T follicular helper cell (primary cell): ENCODE measurements at places on chromosomes 4 and X.

- no peak for DNase-seq
Measured at GRCh38 chr4:25113915-25114904, 46.0 kb downstream of the SEPSECS start.

DNA sequence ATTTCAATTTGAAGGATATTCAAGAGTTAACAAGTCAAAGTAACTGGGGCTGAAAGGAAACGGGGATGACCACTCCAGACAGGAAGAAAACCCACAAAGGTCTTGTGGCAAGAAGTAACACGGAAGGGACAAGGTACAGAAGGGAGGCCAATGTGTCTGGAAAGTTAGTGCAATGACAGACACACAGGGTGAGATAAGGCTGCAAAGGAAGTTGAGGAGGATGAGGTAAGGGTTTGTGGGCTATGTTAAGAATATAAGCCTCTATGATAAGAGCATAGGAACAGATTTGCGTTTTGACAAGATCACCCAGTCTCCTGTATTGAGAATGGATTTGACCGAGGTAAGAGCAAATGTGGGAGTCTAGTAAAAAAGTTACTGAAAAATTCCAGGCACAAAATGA, 21.9 kb upstream of the EMCN start:
- DNase-seq: no peak

- DNase-seq: no peak
Measured at GRCh38 chr4:141207961-141208360, 12.7 kb upstream of the ZNF330 start.

DNA sequence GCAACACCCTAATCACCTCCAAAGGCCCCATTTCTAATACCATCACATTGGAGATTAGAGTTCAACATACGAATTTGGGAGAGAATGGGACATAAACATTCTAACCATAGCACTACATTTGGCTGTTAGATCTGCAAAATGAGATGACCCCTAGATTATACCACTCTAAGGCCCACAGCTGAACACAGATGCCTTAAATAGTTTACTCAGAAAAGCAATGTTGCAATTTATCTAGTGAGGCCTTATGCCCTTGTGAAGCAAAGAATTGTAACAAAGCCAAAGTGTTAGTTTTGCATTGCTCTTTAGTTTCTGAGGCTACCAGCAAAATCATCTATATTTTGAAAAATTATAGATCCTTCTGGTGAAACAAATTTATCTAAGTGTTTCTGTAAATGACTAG, 31.6 kb upstream of the ARHGEF6 start:
- DNase-seq: no peak

GRCh38 chr4:129387666-129388065, 291.7 kb downstream of the C4orf33 start:
- no peak for DNase-seq

DNA sequence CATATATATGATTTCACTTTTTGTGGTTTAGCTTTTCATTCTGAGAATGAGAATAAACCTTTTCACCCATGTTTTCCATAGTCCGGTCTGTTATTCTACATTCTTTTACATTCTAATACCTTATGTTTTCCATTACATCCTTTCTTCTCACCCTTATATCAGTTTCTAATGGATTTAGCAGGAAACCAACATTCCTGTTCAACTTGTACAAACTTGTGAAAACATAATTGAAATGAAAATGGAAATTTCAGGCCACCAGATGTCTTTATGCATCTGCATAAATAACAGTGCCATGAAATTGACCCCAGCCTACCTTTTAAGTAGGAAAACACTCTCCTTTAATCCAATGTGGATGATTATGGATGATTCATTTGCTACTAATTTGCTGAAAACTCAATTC, 494.8 kb upstream of the ZFP42 start:
- no peak for DNase-seq

GRCh38 chrX:7351926-7352325, 204.0 kb upstream of the PUDP start:
- DNase-seq: no peak

- DNase-seq: no peak
Measured at GRCh38 chr4:110505440-110505839, 29.5 kb downstream of the ENPEP start.

GRCh38 chrX:10356979-10357378, 200.2 kb downstream of the CLCN4 start:
- DNase-seq: no peak

DNA sequence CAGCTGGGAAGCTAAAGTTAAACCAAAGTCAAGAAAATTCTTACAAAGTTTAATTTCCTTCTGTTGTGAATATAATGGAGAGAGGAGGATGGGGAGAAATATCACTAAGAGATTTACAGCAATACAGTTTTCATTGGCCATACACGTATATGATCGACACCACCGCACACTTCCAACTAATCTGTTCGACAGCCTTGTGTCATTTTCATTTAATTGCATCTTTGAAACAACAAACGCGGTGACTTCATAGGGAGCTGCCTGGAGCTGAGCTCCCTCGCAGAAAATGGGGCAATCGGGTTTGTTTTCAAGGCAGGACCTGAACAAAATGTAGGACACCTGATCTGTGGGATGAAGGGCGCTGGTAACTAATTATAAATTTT, 1.3 kb downstream of the PTPN13 start:
- no peak for DNase-seq

DNA sequence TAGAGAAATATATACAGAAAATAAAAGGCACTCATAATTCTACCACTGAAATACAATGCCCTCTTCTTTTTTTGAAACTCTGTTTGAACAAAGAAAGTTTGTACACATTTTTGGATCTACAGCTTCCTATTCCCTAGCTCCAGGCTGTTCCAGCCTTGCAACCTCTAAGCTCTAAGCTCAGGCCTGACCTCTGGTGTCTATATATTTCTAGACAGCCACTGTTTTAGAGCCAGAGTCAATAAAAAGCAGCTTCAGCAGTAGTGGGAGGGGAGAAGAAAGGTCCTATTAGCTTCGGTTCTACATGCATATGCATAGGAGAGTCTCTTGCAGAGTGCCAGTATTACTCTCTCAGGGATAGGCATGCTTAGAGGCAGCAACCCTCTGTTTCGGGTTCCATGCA, 39.7 kb downstream of the CLDN2 start:
- no peak for DNase-seq

DNA sequence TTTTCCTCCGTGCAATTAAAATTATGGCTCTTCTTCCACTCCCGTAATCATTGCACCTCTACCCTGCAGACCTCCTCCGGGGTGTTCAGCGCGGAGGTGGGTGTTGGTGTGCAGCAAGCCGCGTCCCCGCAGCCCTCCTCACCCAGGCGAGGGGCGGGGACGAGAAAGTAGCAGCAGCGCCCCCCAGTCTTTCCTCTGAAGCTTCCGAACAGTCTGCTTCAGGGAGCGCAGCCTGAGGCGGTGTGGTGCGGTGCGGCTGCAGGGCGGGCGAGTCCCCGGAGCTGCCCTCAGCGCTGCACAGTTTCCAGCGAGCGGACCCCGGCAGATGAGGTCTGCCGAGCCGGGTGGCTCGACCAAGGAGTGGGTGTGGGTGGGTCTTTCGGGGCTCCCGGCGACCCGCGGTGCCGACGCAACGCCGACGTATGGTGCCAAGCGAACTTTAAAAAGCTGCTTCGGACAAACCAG, at the start of gene FRAS1:
Gene FRAS1, plus strand, starts transcription at position 189 of the 465 bp plus-strand sequence. CDS start 687 bp downstream, outside the sequence.
- DNase-seq: no peak

DNA sequence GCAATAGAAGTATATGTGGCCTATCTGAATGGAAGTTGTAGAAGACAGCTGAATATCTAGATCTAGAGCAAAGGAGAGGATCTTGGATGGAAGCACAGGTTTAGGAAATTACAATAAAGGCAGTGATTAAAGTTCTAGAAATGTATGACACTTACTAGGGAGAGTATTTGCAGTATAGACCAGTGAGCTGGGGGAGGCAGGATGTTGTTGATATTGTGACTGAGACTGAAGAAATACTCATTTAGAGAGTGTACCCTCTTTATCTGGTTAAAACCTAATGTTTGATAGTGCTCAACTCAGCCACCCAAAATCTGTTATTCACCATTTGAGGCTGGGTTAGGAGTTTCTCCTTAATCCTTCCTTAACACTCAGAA, 439.5 kb downstream of the GRXCR1 start:
- no peak for DNase-seq

DNA sequence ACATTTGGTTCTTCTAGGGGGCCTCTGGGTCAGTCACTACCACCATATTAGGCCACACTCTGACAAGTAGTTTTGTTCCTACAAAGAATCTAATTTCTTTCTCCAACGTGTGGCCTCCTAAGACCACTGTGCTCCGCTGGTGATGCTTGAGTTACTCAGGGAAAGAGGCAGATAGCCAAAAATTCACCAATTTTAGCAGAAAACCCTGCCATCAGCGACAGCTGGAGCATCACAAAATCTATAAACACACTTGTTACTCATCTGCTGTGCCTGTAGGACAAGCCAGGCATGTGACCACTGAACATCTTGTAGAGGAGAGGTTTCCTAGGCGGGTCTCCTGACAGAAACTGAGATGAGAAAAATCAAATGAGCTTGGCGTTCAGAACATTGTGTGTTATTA, 105.4 kb downstream of the SYNPO2 start:
- no peak for DNase-seq

GRCh38 chrX:79138658-79139241, 5.7 kb upstream of the GPR174 start:
- DNase-seq: no peak

GRCh38 chr4:40720916-40721315, 28.8 kb upstream of the NSUN7 start:
- no peak for DNase-seq

DNA sequence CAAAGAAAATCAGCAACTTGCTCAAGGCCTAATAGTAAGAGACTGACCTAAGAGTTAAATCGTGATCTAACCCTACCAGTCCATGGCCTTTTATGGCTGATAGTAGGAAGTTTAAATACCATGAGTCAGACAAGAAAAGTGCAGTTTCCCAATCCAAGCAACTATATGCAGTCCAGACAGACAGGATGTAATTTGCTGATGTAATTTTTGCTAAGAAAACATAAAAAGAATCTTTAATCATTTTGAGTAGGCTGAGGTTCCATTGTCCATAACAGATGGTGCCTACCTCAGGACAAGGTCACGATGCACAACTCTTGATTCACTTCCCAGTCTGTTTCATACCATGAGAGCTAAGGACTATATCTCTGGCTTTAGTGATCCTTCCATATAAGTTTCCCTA, 317.5 kb upstream of the GRIA3 start:
- no peak for DNase-seq

DNA sequence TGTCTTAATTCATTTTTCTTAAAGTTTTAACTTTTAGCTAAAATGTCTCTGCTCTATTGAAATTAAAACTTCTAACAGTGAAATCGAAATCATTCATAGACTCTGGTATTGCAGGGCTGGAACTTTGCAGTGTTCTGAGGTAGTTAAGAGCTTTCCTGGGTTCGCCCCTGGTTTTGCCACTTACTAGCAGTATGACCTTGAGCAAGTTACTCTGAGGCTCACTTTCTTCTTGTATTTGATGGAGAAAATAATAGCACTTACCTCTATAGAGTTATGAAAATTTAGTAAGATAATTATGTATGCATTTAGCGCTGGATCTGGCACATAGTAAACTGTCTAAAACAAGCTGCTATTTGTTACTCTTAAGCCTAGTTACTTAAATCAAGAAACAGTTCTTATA, 1.7 kb downstream of the SLAIN2 start:
- DNase-seq: no peak

DNA sequence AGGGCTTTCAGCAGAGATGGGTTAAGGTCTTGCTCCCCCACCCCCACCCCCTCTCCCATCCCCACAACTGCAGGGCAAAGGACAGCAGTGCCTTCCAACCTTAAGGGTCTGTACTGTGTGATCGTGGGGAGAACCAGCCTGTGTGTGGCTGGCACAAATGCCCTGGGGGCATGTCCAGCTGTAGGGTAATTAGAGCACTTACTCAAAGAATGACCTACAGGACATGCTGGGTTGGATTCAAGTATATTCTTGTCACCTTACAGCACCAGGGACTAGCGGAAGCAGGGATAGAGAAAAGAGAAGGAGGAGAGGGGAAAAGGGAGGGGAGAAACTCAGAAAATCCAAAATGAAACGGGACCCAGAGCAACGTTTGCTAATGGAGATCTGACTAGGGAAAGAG, 191.3 kb upstream of the GATB start:
- no peak for DNase-seq

- DNase-seq: no peak
Measured at GRCh38 chr4:174406383-174406782, 115.9 kb downstream of the HPGD start.

GRCh38 chr4:156073976-156074375, 120.3 kb upstream of the CTSO start:
- no peak for DNase-seq

DNA sequence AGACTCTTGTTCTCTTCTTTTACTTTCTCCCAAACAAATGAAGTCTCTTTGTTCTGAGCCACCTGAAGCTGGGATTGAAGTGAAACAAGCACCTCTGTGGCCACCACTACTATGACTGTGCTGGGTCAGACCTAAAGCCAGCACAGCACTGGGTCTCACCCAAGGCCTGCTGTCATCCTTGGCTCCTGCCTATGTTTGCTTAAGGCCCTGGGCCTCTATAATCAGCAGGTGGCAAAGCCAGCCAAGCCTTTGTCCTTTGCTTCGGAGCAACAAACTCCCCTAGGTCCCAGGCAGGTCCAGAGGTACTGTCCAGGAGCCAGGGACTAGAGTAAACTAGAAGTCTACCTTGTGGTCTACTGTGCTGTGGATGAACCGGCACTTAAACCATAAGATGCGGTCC, 220.6 kb upstream of the ARSJ start:
- no peak for DNase-seq

GRCh38 chr4:127124919-127125318, 507.8 kb upstream of the INTU start:
- no peak for DNase-seq

DNA sequence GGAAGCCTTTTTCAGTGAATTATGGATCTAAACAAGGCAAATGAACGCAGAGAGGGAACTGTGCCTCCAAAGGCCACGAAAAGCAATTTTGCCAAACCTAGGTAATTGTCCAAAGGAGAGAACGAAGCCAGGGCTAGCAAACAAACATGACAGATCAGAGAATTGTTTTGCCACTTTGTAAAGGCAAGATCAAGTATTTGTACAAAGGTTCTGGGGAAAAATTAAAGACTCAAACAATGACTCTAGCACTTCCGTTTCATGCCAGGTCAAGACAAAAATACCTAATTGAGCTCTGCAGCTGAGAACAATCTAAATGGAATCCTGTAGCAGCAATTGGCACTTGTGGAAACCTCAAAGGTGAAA, 8.5 kb downstream of the RBM47 start:
- no peak for DNase-seq
